ENCODE measurements at places on chromosomes 7 and 10.

DNA sequence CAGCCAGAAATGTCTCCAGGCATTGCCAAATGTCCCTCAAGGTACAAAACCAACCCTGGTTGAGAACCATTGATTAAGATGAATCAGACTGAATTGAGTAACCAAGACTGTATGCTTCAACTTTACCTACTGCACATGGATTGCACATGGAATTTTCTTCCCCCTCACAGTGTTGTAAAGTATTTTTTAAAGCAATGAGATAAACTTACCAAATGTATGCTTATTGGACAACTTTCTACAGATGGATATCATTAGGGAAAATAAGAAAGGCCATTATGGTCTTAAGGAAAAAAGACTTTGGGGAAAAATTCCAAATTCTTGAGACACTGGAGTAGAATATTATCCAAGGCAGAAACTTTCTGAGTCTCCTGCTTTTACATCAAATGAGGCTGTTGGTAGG, 20.9 kb upstream of the MTPN start:
- DNase-seq = no peak

DNA sequence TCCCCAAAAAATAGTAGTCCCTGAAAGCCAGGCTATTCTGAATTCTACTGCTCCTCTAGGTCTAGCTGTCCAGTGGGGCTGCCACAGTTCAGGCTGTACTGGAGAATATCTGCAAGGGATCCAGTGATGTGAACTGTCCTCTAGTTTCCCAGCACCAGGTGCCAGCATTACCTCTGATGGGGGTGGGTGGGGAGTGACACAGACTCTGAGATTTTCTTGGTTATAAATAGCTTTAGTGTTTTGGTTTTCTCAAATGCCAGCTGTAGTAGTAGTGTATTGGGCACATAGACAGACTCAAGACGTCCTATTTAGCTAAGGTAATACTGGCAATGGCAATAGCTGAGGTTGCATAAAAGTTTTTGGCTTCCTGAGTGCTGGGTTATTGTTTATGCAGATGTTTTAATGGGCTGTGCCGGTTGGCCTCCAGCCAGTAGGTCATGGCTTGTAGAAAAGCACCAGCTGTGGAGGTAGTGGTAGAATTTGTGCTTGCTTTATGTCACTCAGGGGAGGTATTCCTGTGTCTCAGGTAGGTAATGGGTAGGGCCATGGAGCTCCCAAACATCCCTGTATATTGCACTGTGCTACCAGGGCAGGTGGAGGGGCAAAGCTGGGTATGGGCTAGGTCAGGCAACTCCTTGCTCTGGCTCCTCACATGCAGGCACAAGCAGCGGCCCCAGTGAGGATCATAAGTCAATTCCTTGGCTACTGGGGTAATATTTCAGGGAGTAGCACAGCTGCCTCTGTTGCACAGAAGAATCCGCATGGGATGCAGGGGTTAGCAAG, 338.7 kb upstream of the LRRTM3 start:
- DNase-seq = no peak

DNA sequence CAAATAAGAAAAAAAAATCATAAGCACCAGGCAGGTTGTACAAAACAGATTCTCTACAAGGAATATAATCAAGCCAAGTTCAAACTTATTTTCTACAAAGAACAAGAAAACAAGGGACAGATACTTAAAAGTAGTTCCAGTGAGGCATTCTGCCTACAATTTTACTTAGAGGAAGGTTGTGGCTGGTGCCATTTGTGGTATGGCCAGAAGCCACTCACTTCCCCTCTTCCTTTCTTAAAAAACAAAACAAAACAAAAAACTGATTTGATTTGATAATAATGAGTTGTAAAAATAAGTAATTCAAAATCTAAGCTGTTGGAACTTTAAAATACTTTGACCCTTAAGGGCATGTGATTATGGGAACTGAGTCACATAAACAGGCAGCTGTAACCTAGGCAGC, 420.6 kb downstream of the CALN1 start:
- no peak for DNase-seq

GRCh38 chr7:142158736-142159496, 47.4 kb downstream of the MGAM2 start:
- DNase-seq = no peak

DNA sequence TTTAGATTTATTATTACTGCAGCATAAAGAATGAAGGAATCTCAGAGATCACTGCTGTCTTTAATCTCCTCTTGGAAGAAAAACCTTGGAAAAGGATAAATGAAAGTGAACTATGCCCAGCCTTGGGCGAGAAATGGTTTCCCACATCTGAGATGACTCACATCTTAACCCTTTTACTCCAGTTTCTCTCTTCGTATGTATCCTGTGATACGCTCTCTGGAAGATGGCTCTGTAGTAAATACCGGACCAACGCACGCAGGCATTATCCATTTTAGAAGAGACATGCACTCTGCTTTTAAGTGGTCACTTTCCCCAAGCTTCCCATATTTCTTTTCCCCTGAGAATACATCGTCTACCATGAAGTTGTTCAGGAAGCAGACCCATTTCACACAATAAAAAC, 207.3 kb upstream of the BMPER start:
- no peak for DNase-seq

DNA sequence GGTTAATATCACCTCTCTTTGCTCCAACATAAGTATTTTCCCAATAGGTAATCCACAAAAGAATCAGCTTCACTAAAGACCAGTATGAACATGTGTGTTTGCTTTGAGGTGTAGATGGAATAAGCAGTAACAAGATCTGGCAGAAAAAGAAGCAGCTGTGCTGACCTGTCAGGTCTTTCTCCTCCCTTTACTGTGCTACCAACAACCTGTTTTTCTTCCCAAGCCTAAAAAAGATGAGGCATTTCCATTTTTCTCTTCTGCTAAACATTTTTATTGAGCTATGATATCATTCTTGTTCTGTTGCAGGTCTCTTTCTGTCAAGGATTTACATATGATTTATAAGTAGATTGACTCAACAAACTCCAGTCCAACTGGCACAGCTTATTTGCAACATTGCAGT, 315.2 kb upstream of the GLI3 start:
- no peak for DNase-seq

DNA sequence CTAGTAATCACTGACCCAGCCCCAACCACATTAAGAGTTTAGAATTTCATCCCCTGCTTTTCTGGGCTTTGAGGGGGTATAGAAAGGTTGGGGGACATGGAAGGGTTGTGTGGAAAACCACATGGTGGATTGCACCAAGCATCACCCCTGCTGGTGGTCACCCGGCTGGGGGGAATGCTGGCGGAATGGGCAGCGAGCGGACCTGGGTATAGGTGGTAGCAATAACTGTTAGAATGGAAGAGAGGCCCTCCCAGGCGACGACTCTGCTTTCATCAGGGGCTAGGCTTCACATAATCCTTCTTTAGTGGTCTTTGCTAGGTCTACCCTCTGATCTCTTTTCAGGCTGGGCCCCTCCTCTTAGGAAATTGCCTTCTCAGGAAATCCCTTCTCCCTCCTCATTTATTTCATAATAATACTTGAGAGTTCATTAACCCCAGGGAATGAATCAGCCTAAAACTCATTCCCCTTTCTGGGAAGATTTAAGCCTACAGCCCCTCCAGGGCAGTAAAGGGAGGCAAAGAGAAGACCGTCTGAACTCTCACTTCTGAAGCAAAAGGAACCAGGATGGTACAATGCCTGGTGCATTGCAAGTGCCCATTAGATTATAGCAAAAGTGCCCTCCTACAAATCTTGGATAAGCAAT, 90.7 kb upstream of the LEP start:
- peak; percentile 71 for DNase-seq

DNA sequence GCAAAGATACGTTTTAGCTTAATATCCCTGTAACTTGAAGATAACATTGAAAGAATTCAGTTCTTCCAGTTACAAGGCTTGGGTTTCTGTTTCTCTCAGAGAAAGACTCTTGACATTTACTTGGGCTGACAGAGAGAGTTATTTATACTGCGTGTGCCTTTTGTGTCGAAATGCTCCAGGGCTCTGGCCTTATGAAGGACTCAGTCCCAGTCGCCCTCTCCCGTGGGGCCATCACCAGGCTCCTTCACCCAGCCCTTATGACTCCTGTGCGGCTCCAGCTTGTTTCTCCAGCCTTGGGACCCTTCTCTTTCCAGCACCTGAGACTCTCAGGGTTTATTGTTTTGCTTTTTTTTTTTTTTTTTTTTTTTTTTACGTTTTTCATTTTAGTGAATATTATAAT, 242.3 kb upstream of the DKK1 start:
- no peak for DNase-seq

DNA sequence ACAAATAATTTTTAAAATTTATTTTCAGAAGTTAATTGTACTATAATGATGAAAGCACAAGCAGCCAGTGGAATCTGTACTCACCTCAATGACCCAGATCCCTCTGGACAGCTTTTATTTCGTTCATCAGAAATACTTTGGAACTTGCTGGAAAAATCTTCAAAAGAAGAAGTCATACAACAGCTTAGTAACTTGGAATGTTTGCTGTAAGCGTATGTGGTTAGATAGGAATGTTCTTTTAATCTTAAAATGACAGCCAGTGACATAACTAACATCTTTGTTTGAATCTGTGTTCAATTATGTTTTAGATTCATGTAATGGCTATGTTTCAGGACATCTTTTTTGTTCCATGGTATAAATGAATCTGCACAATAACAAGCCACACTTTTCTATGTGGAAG, 26.8 kb downstream of the CFAP69 start:
- no peak for DNase-seq

DNA sequence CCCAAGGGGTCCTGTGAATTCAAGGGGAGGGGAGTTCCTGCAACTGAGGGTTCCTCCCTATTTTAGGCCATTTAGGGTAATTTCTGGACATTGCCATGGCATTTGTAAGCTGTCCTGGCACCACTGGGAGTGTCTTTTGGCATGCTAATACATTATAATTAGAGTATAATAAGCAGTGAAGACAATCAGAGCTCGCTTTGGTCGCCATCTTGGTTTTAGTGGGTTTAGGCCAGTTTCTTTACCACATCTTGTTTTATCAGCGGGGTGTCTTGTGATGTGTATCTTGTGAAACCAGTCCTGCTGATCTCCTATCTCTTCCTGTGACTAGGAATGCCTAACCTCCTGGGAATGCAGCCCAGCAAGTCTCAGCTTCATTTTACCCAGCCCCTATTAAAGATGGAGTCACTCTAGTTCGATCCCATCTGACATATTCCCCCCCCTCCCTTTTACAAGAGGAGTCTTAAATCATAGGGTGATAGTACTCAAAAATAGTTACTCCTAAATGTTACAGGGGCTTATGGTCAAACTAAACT, 43.2 kb downstream of the SVOPL start:
- no peak for DNase-seq

- DNase-seq = no peak
Measured at GRCh38 chr10:4351723-4352413, 474.1 kb upstream of the AKR1E2 start.

DNA sequence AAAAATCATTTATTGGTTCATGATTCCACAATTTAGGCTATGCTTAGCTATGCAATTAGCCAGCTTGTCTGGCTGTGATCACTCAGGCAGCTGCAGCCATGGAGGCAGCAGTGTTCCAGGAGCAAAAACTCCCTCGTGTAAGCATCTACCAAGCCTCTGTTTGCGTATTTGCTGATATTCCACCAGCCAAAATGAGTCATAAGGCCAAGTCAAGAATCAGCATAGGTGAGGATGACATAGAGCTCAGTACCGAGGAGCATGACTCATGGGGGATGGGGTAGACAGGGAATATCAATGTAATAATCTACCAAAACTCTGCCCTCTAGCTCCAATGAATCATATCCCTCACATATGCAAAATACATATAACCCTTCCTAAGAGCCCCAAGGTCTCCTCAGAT, 63.3 kb downstream of the IMMP2L start:
- DNase-seq = peak; percentile 6

DNA sequence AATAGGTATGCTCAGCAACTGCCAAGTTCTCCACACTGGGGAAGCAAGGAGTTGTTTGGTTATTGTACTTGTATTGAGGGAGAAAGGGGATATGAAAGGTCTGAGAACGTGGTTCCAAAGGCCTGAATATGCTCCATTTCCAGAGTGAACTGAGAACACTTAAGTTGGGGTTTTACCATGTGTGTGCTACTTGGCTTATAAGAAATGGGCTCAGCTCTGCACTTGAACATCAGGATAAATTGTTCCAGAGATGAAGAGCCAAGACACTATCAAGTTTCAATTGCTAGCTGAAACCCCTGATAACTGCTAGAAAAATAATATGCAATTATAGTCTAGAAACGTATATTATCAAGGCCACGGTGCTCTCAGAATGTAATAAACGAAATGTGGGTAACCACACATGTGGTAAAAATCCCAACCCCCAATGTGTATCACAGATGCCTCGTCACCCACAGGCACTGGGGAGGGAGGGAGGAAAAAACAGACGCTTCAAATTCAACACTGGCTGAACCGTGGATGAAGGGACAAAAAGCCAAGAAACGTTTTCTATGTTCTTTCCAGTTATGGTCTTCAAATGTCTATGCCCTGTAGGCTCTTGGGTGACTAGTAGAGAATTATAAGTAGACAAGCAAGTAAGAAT, 16.3 kb downstream of the ELMO1 start:
- DNase-seq = no peak

- DNase-seq = no peak
Measured at GRCh38 chr7:134193240-134193639, 66.1 kb downstream of the LRGUK start.

DNA sequence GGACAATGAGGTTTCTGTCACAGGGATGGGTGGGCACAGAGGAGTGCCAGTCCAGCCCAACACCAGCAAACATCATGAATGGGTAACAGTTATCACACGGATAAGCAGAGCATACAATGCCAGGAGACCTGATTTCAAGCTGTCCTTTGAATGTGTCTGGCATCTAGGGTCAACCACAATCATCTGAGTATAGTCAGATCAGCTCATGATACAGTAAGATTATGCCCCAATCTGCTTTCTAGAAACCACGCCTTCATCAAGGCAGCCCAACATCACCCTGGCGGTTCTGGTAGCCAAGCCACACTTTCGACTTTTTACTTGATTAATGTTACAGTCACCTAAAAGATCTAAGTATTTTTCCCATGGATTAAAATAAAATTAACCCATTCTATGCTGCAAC, 10.5 kb downstream of the FAM171A1 start:
- no peak for DNase-seq

- DNase-seq = no peak
Measured at GRCh38 chr7:116443101-116443523, 56.4 kb upstream of the CAV2 start.

DNA sequence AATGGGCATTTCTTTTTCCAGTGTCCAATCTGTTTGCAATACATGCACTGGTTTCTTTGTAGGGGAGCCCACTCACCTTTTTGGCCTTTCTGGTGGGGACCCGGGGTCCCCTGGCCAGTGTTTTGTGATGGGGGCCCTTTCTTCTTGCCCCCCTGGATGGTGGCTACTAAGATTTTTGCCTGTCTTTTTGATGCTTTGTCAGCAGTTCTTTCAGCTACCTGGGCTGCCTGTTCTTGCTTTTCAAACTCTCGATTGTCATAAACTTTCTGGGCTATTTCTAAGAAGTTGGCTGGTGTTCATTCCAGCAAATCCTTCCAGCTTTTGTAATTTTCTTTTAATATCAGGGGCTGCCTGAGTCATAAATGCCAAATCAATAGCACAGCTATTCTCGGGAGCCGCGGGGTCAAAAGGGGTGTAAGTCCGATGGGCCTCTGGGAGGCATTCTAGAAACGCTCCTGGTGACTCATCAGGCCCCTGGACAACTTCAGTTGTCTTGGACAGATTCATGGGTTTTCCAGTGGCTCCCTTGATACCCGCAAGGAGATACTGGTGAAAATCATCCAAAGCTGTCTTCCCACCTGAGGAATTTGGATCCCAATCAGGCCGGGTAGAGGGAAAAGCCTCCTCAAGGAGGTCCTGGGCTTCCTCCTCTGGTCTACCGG, 79.0 kb downstream of the PRR15 start:
- DNase-seq = no peak
